ENCODE measurements at places on chromosomes 11 and 22.

DNA sequence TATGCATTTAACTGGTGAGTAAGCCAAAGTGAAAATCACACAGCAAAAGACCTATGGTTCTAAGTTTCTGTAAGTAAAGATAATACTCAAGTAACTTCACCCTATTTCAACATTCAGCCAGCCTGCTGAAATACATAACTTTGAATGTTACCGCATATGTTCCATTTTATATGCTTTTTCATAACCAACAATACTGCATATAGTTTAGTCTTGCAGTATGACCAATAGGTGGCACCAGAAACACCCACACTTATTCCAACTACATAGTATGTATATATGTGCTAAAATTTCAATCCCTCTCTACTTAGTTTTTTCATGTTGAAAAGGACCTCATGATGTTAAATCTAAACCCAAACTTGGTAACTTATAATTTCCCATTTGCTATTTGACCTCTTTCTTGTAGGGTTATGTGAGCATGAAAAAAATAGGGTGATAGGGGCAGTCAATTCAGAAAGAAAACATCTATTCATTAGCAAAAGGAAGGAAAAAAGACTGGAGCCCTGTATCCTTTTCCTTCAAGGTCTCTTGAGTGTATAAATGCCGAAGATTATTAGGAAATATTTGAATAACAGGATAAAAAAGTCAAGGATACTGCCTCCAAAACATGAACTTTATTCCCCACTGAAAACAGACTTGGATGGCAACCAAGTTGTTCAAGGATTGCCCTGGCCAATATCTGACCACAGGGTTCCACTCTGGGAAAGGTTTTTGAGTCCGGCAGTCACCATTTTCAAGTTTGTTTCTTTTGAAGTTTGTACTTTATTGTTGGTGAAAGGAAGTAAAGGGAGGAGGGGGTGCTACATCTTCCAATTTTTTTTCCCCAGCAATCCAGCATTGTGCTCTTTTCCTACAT, 23.8 kb upstream of the FZD4 start:
- no peak for DNase-seq

DNA sequence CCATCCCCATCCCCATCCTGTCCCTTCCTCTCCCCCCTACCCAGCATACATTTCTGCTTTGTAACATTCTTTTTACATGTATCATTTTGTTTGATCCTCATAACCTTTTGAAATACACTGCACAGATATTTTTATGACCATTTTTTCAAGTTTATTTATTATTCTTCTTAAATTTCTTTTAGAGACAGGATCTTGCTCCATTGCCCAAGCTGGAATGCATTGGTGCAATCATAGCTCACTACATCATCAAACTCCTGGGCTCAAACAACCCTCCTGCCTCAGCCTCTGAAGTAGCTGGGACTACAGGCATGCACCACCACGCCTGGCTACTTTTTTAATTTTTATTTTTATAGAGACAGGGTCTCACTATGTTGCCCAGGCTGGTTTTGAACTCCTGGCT, 99.4 kb upstream of the AKIP1 start:
- DNase-seq, result no peak

GRCh38 chr11:65454696-65455456, 32.3 kb downstream of the NEAT1 start:
- no peak for DNase-seq

GRCh38 chr11:105168457-105168856, 28.9 kb upstream of the CARD18 start:
- no peak for DNase-seq

- DNase-seq, result no peak
These were observed 23.3 kb downstream of the TMEM123 start for GRCh38 chr11:102429226-102429625.
